ENCODE measurements at places on chromosomes 12 and 14.

DNA sequence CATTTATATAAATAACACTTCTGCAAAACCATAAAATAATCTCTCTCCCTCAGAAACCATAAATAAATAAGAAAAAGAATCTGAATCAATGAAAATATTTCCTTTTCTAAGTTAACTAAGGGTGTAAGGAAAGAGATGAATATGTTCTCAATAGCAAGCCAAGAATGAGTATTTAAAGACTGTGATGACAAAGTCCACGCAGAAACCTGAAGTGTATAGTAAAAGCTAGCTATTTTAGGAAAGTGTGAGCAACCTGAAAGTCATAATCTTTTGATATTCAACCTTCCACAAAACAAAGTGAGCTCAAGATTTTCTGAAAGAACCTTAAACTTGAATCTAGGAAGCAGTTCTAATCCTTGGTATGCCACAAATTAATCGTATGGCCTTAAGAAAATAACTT lies 15.9 kb downstream of the EIF2S3B start:
- no peak overlapping the region for H3K4me3 ChIP-seq
- no peak for DNase-seq
- H3K27ac ChIP-seq = no peak overlapping the region

DNA sequence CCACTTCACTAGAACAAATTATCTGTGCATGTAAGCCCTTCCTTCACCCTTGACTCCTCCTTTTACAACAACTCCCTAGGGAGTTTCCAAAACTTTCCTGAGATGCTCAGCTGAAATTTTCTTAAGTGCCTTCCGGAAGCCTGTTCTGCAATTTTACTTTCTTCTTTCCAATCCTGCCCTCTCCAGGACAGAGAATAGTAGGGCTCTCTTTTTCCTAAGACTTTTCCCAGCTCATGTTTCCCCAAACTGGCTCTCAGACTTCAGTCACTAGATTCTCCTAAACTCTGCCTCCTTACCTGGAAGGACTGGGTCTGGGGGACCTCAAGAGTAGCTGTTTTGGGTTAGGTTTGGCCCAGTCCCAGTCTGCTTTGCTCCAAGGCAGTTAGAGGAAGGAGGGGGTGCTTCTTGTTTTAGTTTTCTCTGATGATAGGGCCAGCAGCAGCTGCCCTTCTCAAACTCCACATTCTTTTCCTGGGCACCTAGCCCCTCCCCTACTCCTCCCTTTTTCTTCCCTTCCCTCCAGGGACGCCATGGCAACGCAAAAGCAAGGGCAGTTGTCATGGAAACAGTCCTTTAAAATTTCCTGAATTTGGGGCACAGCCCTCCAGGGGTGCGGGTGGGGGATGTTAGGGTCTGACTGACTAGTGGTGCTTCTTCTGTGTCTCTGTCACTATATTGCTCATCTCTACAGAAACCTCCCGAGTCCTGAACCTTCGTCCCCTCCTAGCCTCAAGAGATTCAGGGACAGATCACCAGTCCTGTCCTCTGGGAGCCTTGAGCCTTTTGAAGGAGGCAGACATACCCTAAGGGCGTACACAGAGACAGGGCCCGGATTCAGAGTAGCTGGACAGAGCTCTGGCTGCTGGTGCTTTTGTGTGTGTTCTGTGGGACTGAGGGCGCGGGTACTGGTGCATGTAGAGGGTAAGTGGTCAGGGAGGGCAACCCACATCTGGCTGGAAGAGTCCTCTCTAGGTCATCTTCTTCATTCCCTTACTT lies 17.0 kb downstream of the PPP1R1A start:
- H3K27me3 ChIP-seq = no peaks in the 10 kb centered on the region
- no peak overlapping the region for H3K27ac ChIP-seq
- H3K36me3 ChIP-seq = peaks cover 2% of the 10 kb centered on the region
- DNase-seq = no peak

DNA sequence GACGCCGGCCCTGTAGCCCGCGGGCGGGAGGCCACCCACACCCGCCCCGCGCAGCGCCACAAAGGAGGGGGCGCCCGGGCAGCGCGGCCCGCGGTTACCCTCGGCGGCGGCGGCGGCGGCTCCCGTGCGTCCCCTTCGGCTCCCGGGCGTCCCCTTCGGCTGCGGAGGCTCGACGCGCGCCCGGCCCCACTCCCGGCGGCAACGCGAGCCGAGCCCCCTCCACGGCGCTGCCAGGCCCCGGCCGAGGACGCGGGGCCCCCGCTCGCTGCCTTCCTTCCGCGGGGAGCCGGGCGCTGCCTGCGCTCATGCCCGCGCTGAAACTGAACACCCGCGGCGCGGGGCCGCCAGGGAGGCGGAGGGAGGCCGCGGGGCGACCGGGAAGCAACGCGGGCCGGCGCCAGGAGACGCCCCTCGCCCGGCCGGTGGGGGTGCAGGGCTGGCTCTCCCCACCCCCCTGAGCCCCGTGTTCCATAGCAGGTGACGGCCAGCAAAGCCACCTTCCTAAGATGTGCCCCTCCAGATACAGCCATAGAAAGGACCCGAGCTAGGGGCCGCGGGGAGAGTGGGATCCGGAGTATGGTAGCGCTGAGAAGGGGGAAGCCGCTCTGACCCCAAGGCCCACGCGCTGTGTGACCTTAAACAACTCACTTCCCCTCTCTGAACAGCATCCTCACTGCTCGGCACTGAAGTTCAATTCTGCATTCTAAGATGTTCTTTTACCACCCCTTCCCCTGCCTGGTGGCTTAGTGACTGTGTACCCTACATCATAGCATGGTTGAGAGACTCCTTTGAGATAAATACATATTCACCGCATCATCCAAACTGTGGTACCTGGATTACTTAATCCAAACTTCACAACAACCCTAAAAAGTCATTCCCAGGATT lies 42.8 kb downstream of the KDM2B start:
- peaks cover 24% of the 10 kb centered on the region for H3K4me1 ChIP-seq
- H3K27me3 ChIP-seq = no peaks in the 10 kb centered on the region
- H3K36me3 ChIP-seq = no peaks in the 10 kb centered on the region
- H3K27ac ChIP-seq = peak overlapping the region; percentile 95

- H3K27me3 ChIP-seq = no peaks in the 10 kb centered on the region
- no peaks in the 10 kb centered on the region for H3K4me1 ChIP-seq
- H3K27ac ChIP-seq = no peak overlapping the region
- no peaks in the 10 kb centered on the region for H3K36me3 ChIP-seq
- no peak for DNase-seq
Observed at GRCh38 chr14:82796086-82796485, 1262.4 kb upstream of the SEL1L start.

DNA sequence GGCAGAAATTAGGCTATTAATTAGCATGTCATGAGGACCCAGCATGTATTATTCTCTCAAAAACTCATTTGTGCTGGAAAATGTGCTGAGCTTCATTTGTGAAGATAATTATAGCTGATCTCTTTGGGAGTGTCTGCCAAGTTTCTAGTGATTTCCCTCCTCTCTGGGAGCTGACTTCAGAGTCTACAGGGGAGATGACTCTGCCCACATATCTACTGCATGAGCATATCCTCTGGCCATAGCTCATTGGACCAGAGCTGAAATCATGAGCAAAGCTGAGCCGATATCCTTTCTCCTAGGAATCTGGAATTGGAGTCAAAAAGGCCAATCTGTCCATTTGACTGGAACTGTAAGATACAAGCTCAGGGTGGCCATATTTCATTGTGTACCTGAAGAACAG lies 5.9 kb downstream of the CCDC198 start:
- no peaks in the 10 kb centered on the region for H3K27me3 ChIP-seq
- H3K4me1 ChIP-seq = peaks cover 11% of the 10 kb centered on the region
- no peaks in the 10 kb centered on the region for H3K36me3 ChIP-seq
- no peak overlapping the region for H3K4me3 ChIP-seq
- DNase-seq = no peak

- no peak overlapping the region for H3K27ac ChIP-seq
- no peaks in the 10 kb centered on the region for H3K36me3 ChIP-seq
- H3K4me1 ChIP-seq = no peaks in the 10 kb centered on the region
- H3K4me3 ChIP-seq = no peak overlapping the region
- no peaks in the 10 kb centered on the region for H3K27me3 ChIP-seq
- DNase-seq = no peak
Observed at GRCh38 chr12:58832-59231, 7.7 kb upstream of the IQSEC3 start.

- H3K27ac ChIP-seq = no peak overlapping the region
- H3K27me3 ChIP-seq = no peaks in the 10 kb centered on the region
- H3K4me1 ChIP-seq = no peaks in the 10 kb centered on the region
- H3K4me3 ChIP-seq = no peak overlapping the region
- no peak for DNase-seq
Observed at GRCh38 chr14:65933400-65934069, 521.0 kb downstream of the FUT8 start.

- H3K4me1 ChIP-seq = no peaks in the 10 kb centered on the region
- no peak for DNase-seq
- no peak overlapping the region for H3K27ac ChIP-seq
- H3K27me3 ChIP-seq = no peaks in the 10 kb centered on the region
- peaks cover 14% of the 10 kb centered on the region for H3K36me3 ChIP-seq
Observed at GRCh38 chr12:71704920-71705319, 19.0 kb downstream of the TMEM19 start.

DNA sequence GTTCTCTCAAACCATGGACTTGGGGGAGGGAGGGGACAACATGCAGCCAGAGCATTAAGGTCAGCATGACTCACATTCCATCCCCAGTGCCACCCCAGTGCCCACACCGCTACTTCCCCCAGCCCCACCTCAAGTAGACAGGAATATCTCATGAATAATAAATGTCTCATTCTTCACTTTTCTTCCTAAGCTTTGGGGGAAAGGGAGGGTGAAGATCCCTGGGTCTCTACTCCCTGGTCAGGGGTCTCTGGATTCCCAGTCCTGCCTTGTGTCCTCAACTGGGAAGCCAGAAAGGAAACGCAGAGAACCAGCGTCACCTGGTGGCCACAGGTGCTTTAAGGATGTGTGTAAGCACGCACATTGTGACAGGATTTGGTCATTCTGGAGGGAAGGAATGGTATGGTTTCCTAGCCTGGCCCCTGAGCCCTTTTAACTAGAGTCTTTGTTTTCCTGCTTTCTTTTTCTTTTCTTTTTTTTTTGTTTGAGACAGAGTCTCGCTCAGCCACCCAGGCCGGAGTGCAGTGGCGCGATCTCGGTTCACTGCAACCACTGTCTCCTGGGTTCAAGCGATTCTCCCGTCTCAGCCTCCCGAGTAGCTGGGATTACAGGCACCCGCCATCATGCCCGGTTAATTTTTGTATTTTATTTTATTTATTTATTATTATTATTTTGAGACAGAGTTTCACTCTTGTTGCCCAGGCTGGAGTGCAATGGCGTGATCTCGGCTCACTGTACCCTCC lies 3.4 kb downstream of the GPR84 start:
- H3K27me3 ChIP-seq = no peaks in the 10 kb centered on the region
- H3K4me1 ChIP-seq = peaks cover 30% of the 10 kb centered on the region
- no peaks in the 10 kb centered on the region for H3K36me3 ChIP-seq
- H3K27ac ChIP-seq = no peak overlapping the region
- H3K4me3 ChIP-seq = no peak overlapping the region

- H3K36me3 ChIP-seq = no peaks in the 10 kb centered on the region
- no peaks in the 10 kb centered on the region for H3K27me3 ChIP-seq
- H3K4me1 ChIP-seq = no peaks in the 10 kb centered on the region
- H3K4me3 ChIP-seq = no peak overlapping the region
- DNase-seq = no peak
Observed at GRCh38 chr14:58130116-58130782, 21.8 kb downstream of the ARMH4 start.

- no peaks in the 10 kb centered on the region for H3K4me1 ChIP-seq
- no peak overlapping the region for H3K4me3 ChIP-seq
- H3K27me3 ChIP-seq = no peaks in the 10 kb centered on the region
- DNase-seq = no peak
Observed at GRCh38 chr12:90261283-90261682, 552.6 kb upstream of the ATP2B1 start.

DNA sequence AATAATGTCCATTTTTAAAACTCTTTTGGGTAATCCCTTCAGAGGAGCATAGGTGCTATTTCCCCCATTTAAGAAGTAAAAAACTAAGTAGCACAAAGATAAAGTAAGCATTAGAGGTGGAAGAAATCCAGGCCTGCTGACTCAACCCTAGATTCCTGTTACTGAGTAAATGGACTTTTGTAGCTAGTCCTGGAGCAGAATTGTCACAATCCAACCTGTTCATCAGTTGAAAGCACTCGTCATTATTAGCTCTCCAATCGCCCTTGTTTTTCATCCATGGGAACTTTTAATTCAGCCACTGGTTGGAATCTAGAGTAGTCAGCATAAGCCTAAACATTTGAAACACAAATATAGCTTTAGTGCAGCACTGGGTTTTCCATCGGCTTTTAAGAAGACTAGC lies 139.5 kb upstream of the AMIGO2 start:
- no peaks in the 10 kb centered on the region for H3K27me3 ChIP-seq
- H3K27ac ChIP-seq = no peak overlapping the region
- H3K4me3 ChIP-seq = no peak overlapping the region
- peaks cover 25% of the 10 kb centered on the region for H3K4me1 ChIP-seq
- H3K36me3 ChIP-seq = no peaks in the 10 kb centered on the region
- DNase-seq = no peak

DNA sequence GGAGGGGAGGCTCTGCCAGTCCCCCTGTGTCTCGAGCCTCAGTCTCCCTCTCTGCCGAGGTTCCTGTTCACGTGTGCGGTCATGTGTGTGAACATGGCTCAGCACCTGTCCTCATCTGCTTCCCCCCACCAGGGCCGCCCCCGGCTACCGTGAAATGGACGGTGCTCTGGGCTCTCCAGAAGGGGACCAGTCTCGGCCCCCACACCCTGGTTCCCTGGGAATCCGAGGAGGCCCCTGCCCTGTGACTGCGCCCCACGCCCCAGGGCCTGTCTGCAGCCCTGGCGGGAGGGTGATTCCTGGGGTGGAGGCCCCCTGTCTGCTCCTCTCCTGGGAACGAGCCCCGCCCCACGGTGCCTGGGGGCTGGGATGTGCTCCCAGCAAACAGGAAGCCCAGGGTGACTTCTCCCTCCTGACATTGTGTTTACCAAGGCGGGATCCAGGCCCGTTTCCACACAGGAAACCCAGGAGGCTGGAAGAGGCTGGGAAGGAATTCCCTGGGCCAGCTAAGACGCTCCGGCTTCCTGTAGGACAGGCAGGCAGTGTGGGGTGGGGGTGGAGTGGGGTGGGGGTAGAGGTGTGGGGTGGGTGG lies 46.6 kb downstream of the KIF26A start:
- no peak for DNase-seq
- no peaks in the 10 kb centered on the region for H3K4me1 ChIP-seq
- no peaks in the 10 kb centered on the region for H3K36me3 ChIP-seq
- H3K4me3 ChIP-seq = no peak overlapping the region
- no peak overlapping the region for H3K27ac ChIP-seq

DNA sequence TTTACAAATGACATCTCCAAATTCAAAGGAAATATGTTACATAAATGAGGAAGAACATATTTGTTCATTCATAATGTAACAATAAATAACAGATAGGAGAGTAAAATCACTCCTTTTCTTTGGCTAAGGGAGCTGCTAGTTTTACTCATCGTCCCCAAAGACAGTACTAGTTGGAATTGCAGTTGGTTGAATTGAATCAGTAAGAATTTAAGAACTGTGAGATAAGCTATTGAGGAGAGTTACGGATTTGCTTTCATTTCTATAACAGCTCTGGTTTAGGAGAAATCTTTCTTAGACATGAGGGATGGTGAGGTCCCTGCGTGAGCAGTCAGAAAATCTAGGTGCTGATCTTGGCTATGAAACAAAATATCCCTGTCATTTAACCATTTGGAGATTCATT lies 402.8 kb downstream of the AEBP2 start:
- H3K27ac ChIP-seq = no peak overlapping the region
- no peak for DNase-seq
- H3K27me3 ChIP-seq = no peaks in the 10 kb centered on the region
- H3K36me3 ChIP-seq = no peaks in the 10 kb centered on the region
- no peak overlapping the region for H3K4me3 ChIP-seq

GRCh38 chr12:51265024-51265423 lies 5.2 kb downstream of the SMAGP start:
- 0 out of 2 replicates have a peak, but pooled peaks cover 1% of the 10 kb centered on the region for H3K27me3 ChIP-seq
- no peak overlapping the region for H3K27ac ChIP-seq
- H3K36me3 ChIP-seq = no peaks in the 10 kb centered on the region
- DNase-seq = peak; percentile 24
- H3K4me1 ChIP-seq = no peaks in the 10 kb centered on the region
